ENCODE measurements at places on chromosomes 7 and 10. TPM values are rescaled to one million over a fixed set of nuclear protein-coding genes. Genes with fewer than 3 reads are reported as not detected.

- DNase-seq, result no peak
Measured at GRCh38 chr10:28942012-28942411, 264.7 kb downstream of the BAMBI start.

- peak; percentile 39 for DNase-seq
Measured at GRCh38 chr7:65946904-65947303, 35.1 kb downstream of the GUSB start.

DNA sequence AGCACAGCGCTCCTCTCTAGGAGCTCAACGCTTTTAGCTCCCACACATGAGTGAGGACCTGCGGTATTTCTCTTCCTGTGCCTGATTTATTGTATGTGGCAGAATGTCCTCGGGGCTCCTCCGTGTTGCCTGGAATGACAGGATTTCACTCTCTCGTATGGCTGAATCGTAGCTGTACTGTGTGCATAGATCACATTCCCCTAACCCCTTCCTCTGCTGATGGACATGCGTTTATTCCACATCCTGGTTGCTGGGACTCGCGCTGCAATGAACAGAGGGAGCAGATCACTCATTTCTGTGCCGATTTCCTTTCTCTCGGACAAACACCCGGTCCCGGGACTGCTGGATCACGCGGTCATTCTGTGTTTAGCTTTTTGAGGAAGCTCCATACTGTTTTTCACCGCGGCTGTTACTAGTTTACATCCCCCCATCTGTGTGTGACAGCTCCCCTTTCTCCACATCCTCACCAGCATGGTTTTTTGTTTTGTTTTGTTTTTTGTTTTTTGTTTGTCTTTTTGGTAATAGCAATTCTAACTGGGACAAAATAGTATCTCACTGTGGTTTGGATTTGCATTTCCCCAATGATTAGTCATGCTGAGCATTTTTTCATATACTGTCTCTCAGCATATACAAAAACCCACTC lies 76.3 kb downstream of the FOXL3 start:
- DNase-seq, result no peak

GRCh38 chr10:34576797-34577196 lies 238.3 kb downstream of the PARD3 start:
- DNase-seq, result no peak

DNA sequence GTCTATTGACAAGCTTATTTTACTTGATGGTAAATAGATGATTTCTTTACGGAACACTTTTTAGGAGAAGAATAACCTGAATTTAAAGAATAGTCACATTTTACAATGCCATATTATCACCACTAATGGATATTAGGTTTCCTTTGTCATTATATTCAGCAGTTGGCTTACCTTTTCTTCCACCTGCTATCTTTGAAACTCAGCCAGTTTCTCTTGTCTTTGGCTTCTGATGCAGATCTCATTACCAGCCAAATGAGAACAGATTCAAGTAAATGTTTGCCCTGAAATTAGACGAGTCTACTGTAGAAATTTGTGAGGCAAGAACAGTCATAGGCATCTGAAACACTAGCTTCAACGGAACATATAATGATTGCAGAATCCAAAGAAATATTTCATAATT lies 85.5 kb upstream of the OIT3 start:
- no peak for DNase-seq

DNA sequence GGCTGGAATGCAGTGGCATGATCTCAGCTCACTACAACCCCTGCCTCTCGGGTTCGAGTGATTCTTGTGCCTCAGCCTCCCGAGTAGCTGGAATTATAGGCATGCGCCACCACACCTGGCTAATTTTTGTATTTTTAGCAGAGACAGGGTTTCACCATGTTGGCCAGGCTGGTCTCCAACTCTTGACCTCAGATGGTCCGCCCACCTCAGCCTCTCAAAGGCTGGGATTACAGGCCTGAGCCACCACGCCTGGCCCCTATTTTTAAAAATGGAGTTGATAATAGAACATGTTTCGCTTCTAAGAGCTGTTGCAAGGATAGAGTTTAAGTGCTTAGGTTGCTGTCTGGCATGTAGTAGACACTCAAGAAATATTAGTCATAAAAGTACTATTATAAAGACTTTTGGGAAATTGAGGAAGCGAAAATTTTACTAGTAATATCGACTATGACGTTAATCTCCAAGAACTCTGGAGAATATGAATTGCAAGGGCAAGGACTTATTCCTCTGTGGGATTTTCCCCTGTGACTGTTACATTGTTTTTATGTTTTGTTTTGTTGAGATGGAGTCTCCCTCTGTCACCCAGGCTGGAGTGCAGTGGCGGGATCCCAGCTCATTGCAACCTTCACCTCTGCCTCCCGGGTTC lies 7.9 kb downstream of the GTF2I start:
- DNase-seq, result no peak

- DNase-seq, result no peak
Measured at GRCh38 chr10:127887541-127888415, 5.0 kb downstream of the CLRN3 start.

The SPDYE2 gene
- 15.6 TPM for total RNA-seq

The LMBR1 gene
- 218 TPM for total RNA-seq

The TFEC gene
- 4.1 TPM for total RNA-seq

All from testis (tissue), 5 donors.